Stimulated activated CD8-positive, alpha-beta memory T cell treated with anti-CD3 and anti-CD28 coated beads, Interleukin-4, amount 100 ng/mL, for 1 hour (primary cell): ENCODE measurements at places on chromosomes 4 and X.

DNA sequence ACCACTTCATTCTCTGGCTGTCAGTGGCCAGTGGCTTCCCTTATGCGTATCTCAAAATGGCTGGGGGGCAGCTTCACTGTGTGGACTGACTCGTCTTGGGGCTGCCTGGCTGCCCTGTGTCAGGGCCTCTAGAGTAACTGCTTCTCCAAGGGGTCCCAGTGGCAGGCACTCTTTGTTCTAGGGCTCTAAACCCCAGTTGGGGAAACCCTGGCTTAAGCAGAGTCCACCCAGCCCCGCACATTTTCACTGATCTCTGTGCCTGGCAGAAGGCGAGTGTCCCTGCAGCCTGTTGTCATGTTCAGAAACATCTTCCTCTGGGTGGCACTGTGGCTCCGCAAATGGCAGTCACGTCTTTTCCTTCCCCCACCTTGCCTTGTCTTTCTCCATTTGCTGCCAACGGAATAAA lies 59.7 kb downstream of the NBDY start:
- DNase-seq, result no peak

- DNase-seq, result no peak
Observed at GRCh38 chr4:61446941-61447340, 246.8 kb downstream of the ADGRL3 start.

DNA sequence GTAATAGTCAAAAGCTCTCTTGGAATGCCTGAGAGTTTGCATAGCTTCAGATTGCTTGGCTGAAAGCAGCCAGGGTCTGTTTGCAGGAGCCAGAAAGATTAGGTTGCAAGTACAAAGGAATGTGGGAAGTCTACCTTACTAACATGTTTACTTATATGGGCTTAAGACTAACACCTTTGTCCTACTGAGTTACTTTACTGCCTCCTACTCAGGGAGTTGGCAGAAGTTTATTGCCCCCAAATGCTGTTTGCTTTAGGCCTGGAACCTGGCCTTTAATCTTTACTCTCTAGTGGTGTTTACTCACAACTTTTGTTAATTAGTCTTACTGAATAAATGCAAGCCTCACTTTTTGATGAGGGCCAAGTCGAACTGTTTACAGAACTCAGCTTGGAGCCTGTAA lies 219.4 kb upstream of the ZC4H2 start:
- DNase-seq, result no peak

- no peak for DNase-seq
Observed at GRCh38 chr4:30181918-30182317, 538.3 kb upstream of the PCDH7 start.

DNA sequence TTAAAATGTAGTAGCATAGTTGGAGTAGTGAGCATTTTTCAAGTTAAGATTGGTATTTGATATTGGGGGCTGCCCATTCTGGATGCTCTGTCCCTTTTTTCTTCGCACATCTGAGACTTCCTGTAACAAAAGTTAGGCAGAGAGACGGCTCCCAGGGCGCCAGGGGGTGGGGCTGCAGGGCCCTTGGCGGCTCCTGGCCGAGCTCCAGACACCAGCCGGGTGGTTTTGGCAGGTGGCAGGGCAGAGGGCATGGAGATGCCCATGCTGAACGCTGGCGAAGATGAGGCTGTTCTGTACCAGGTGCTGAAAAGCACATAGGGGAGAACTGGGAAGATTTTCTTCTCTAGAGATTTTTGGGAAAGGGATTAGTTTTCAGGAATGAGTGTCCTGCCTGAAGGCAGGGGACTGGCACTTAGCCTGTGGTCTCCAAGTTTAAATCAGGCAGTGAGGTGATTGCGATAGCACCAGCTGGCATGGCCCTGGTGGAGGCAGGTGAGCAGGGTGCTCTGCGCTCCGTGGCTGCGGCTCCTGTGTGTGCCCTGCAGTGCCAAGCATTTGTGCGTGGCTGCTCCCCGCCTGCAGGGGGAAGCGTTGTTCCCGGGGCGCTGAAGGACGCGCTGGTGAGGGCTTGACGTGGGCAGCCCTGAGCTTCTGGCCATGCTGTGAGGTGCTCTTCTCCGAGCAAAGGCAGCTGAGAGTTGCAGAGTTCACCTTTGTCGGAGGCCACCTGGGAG lies 23.6 kb upstream of the HGFAC start:
- DNase-seq, result no peak

DNA sequence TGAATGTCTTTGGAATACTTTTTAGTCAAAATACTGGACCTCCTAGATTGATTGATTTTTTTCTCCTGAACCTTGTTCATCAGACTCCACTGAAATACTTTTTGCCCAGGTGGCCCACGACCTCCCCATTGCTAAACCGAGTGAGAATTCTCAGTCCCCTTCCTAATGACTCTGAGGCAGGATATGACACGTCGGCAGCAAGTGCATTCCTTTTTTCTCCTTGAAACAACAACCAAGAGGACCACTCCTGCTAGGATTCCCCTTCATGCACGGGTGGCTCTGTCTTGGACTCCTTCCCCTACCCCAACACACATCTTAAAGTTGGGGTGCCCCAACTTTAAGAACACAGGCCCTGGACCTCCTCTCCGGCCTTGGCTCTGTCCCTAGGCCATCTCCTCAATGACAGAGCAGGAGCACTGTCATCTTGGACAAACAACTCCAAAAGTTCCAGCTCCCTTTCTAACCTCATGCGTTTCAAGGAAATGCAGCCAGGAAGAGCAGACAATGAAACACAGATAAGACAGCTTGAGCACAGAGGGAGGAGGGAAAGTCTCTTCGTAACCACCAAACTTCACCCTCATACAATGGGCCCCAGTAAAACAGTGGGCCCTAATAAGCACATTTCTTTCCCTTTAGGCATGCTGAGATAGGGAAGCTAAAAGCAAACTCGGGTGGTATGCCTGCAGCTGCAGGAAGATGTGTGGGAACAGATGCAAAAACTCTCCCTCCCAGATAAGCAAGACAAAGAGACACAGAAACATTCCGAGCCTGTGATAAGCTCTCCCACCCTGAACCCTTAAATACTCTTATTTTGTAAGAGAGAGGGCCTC lies 33.9 kb downstream of the ZBTB49 start:
- no peak for DNase-seq

- DNase-seq, result no peak
Observed at GRCh38 chr4:32140636-32141035, 1420.5 kb downstream of the PCDH7 start.

- no peak for DNase-seq
Observed at GRCh38 chrX:78710171-78710570, 37.3 kb upstream of the LPAR4 start.

DNA sequence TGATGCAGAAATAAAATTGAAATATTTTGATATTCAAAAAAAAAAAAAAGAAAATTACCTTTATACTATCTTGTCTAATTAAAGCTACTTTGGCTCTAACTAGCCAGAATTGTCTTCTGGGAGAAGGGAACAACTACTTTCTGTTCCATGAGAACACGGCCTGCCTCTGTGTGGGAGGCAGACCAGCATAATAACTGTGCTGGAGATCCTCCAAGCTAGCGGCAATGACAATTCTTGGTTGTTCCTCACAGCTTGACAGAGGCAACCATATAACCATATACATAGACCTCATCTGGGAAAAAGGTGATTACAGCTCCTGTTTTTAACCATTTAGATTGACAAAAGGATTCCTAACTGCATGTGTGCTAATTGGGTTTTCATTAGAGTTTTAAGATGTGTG lies 95.7 kb downstream of the RBMX2 start:
- DNase-seq, result no peak

GRCh38 chrX:11423362-11423818 lies 130.2 kb downstream of the AMELX start:
- no peak for DNase-seq

DNA sequence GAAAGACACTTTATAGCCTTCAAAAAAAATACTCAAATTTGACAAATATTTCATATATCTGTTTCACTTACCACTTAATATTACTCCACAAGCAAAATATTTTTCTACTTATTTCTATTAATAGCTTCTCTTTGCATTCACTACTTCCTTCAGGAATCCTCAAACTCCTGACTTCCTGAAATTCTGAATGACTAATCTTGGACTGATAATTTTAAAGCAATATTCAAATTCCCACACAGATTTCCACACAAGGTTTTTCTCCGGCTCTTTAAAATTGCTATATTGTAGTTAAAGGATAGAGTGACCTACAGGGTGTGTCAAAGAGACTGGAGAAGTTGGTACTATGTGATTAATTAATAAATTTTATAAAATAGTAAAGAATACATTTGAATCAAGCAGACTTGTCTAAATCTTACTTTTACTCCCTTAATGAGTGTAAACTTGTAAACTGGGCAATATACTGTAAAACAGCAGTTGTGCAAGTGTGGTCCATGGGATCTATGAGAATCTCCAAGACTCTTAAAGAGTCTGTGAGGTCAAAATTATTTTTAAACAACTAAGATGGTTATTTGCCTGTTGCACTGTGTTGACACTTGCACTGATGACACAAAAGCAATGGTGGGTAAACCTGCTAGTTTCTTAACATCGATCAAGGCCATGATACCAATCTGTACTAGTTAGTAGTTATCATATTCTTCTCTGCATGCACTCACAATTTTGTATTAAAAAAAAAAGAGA lies 44.5 kb downstream of the ANKRD17 start:
- no peak for DNase-seq

GRCh38 chr4:124481123-124481522 lies 231.4 kb downstream of the ANKRD50 start:
- DNase-seq, result no peak

DNA sequence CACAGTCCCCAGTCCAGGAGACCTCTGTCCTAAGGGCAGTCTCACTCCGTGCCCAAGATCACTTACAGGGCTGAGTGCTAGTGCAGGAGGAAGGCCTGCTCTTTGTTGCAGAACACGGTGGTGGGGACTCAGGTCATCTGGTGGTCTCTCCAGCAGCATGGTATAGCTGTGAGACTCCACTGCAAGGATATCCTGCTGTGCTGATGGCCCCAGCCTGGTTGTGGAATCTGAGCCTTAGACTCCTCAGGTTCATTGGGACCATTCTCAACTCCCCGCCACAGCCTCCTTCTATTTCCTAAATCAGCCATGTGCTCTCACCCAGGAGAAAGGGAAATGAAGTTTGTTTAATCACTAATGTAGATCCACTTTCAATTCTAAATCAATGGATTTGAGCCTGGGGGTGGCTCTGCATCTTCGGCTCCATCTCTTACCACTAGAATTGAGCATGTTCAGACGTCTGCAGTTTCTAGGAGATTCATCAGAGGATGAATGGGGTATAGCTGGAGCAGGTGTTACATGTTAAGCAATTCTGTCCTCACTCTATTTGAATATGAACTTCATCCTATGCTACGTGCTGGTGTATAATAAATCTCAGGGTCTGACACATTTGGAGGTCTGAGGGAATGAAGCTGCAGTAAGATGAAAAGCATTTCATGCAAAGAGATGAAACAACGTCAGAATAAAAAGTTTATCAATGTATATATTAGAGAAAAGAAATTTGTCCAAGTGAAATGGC lies 189.2 kb downstream of the MGST2 start:
- DNase-seq, result no peak

DNA sequence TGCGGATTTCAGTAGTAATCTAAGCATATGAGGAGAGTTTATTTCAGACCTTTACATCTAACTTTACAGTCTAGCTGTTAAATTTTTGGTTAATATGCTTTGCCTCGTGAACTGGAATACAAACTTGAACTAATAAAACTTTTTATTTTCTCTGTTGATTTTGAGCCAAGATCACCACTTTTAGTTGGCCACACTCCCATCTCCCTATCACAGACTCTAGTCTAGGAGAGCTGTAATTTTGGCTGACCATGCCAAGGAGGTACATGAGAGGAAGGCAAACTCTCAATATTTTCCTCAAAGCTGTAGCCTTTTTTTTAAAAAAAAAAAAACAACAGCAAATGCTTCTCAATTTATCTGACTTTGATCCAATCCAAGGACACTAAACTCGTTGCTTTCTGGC lies 597.5 kb upstream of the PCDH7 start:
- no peak for DNase-seq

- DNase-seq, result no peak
Observed at GRCh38 chrX:149903889-149904748, 23.1 kb downstream of the MAGEA8 start.

DNA sequence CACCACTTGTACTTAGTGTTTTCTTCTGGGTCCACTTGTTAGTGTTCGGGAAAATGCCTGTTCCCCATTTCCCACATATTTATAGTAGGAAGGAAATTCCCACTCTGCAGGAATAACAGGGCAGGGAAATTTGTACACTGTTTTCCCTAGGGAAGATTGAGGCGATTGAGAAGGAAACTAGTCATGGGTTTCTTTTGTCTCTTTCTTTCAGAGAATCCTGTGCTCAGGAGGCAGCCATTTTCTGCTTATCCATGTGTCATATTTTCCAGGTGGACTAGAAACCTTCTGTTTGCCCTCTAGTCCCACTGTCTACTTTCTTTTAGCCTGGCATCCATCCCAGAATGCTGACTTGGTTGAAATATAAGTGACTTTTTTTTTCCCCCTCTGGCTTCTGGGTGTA lies 299.1 kb upstream of the ANKRD50 start:
- DNase-seq, result no peak

GRCh38 chrX:74536832-74537371 lies 77.5 kb downstream of the RLIM start:
- no peak for DNase-seq

DNA sequence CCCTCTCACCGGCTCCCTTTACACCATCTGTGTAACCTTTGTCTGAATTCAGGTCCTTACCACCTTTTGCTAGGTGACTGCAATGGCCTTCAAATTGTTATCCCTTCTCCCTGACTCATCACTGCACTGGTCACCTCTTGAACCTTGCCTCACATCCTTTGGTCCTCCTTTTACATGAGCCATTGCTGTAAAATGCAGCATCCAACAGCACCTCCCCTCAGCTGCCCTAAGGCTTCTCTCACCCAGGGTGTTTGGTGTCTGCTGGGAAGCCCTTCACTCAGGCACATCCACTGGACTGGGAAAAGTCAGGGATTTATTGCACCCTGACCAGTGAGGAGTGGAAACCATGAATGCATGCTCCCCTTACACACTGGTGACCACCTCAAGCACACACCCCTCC lies 192.5 kb upstream of the GATB start:
- no peak for DNase-seq

DNA sequence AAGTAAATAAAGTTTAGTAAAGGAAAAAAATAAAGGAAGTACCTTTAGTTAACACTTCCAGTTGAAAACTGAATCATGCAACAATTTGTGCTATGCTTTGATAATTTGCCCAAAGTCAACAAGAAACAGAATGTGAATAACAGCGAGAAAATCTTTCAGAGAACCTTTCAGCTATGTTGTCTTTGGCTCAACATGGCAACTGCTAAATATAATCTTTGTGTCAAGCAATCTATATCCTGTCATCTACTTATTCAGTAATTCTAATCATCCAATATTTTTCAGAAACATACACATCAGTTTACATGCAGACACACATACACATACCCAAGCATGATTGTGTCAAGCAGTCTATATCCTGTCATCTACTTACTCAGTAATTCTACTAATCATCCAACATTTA lies 136.0 kb upstream of the PABPC4L start:
- no peak for DNase-seq
